ENCODE measurements at places on chromosomes 4 and X. TPM values are rescaled to one million over a fixed set of nuclear protein-coding genes. Genes with fewer than 3 reads are reported as not detected.

The MAB21L2 gene
- 0.47 TPM for polyA plus RNA-seq

The NEUROG2 gene
- not detected for polyA plus RNA-seq

The TMEM271 gene
- 0.60 TPM for polyA plus RNA-seq

The SMIM31 gene
- polyA plus RNA-seq, result not detected

The F8A1 gene
- polyA plus RNA-seq, result 47.6 TPM

The ARHGEF6 gene
- polyA plus RNA-seq, result 26.1 TPM

DNA sequence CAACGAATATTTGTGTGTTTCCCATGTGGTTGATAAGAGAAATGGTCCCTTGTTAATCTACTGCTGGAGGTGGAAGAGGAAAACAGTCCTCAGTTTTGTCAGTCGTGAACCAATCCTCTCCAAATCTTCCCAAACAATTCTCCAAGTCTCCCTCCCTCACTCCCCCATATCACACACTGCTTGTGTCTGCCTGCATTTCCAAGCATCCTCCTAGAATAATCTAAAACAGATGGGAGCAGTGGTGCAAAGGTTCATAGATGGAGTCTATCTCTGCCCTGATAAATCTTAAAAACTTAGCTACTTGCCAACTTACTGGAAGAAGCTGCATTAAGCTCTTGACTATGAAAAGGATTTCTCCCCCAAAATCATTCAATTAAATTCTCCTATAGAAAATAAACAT lies 43.7 kb upstream of the SH3KBP1 start:
- H3K27me3 ChIP-seq, result no peaks in the 10 kb centered on the region
- no peak overlapping the region for H3K27ac ChIP-seq
- no peak for DNase-seq
- no peak overlapping the region for H3K4me3 ChIP-seq

DNA sequence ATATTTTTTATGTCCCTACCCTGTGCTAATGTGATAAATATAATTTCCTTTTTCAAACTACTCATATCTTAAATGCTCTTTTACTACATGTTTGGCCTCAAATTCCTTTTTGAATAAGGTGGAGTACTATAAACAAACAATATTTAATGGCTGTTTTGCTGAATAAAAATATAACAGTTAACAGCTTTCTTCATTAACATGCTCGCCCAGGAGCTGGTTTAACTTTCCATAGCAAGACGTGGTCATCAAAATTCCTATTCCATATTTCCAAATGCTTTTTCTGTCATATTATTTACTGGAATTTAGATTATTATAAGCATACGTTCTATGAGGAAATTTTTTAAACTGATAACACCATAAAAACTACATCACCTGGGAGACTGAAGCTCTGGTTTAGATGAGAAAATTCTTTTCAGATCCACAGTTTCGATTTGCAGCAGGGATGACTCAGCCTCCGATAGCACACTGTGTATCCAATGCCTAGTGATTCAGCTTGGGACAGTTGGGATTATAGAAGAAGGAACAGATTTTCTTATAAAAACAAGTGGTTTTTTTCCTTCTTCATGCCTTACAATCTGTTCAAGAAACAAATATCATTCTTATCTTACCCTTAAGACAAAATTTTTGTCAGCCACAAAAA lies 129.1 kb downstream of the FBXO8 start:
- H3K4me1 ChIP-seq, result no peaks in the 10 kb centered on the region
- H3K4me3 ChIP-seq, result no peak overlapping the region
- H3K27ac ChIP-seq, result no peak overlapping the region
- peak; percentile 22 for DNase-seq
- H3K36me3 ChIP-seq, result no peaks in the 10 kb centered on the region

DNA sequence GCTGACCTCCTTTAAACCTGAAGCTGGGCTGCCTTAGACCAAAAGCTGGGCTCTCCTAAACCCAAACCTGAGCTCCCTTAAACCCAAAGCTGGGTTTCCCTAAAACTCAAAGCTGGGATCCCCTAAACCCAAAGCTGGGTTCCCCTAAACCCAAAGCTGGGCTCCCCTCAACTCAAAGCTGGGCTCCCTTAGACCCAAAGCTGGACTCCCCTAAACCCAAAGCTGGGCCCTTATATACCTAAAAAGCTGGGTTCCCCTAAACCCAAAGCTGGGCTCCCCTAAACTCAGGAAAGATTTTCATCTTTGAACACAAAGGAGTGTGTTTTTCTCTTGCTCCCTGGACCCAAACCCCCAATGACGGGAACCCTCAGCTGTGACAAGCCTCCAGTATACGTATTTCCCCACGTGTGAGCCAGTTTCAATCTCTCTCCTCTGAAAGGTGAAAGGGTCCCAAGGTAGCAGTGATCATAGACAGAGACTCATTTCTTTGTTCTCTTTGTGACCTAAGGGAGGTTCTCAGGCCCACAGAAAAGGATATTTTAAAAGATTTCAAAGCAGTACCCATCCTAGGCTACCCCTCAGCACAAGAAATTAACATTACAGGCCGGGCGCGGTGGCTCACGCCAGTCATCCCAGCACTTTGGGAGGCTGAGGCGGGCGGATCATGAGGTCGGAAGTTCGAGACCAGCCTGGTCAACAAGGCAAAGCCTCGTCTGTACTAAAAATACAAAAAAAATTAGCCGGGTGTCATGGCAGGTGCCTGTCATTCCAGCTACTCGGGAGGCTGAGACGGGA lies 31.3 kb upstream of the ASMTL start:
- H3K27ac ChIP-seq, result no peak overlapping the region
- no peaks in the 10 kb centered on the region for H3K27me3 ChIP-seq
- no peak overlapping the region for H3K4me3 ChIP-seq
- no peak for DNase-seq

GRCh38 chr4:133474501-133474900 lies 325.4 kb downstream of the PCDH10 start:
- no peak overlapping the region for H3K4me3 ChIP-seq
- no peak for DNase-seq
- H3K27me3 ChIP-seq, result no peaks in the 10 kb centered on the region
- H3K4me1 ChIP-seq, result no peaks in the 10 kb centered on the region
- no peaks in the 10 kb centered on the region for H3K36me3 ChIP-seq
- H3K27ac ChIP-seq, result no peak overlapping the region

DNA sequence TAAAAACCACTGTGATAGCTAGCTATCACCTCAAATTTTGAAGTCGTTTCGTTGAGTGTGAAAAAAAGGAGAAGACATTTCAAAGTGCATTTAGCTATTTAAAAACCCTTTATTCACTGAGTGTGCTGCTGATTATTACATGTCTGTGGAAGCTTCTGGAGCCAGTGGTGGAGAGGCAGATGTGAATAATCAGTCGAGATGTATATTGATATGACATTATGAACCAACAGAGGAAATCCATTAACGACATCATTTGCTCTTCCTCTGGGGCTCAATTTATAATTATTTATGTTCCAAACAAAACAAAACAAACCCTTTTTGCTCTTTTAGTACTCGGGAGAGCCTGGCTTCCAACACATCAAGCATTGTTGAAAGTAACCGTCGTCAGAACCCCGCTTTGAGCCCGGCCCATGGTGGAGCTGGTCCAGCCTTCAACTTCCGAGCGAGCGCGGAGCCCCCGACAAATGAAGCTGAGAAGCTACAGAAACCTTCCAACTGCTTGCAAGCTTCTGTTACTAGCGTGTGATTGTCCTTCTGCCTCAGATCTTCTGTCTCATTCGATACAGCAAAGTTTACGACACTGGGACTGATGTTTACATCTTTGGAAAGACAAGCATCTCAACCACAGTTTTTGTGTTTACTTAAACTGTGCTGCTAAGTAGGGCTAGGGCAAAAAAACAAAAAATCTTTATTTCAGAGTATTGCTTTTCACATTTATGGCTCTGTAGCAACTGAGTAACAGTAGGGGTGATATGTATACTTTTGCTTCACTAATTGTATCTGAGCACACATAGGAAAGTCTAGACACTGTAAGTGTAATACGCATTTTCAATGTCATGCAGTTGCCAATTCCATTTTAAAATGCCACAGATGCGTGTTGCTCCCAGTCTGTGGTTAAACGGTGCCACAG lies 111.9 kb downstream of the STOX2 start:
- H3K4me3 ChIP-seq, result no peak overlapping the region
- H3K27ac ChIP-seq, result no peak overlapping the region
- H3K36me3 ChIP-seq, result no peaks in the 10 kb centered on the region
- DNase-seq, result no peak
- H3K4me1 ChIP-seq, result no peaks in the 10 kb centered on the region

DNA sequence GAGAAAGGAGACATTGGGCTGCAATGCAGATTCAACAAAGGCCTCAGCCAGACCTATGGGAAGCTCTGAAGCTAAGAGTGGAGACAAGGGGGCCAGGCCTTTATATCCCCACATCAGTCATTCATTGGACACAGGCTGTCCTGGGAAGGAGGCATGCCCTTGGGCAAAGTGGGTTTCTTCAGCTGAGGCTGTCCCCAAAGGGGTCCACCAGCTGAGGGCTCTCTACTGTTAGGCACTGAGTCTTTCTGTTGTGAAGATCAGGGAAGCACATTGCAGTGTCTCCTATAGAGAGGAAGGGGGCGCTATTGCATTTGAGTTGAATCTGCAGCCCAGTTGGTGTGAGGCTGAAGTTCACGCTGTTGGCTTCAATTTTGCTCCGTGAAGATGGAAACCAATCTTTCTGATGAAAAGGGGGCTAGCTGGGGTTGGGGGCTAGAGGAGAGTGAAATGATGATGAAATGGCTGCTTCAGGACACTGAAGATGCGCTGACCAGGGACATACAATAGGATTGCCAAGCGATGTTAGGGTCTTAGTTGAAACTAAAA lies 48.0 kb downstream of the SLC25A5 start:
- H3K27ac ChIP-seq, result no peak overlapping the region
- no peaks in the 10 kb centered on the region for H3K4me1 ChIP-seq
- H3K4me3 ChIP-seq, result no peak overlapping the region
- H3K36me3 ChIP-seq, result no peaks in the 10 kb centered on the region
- DNase-seq, result peak; percentile 26
- no peaks in the 10 kb centered on the region for H3K27me3 ChIP-seq

- H3K27me3 ChIP-seq, result no peaks in the 10 kb centered on the region
- no peak overlapping the region for H3K4me3 ChIP-seq
- no peak for DNase-seq
Measured at GRCh38 chr4:118158763-118159375, 124.6 kb downstream of the NDST3 start.

- H3K36me3 ChIP-seq, result no peaks in the 10 kb centered on the region
- DNase-seq, result no peak
- peaks cover 26% of the 10 kb centered on the region for H3K4me1 ChIP-seq
- no peak overlapping the region for H3K27ac ChIP-seq
- no peaks in the 10 kb centered on the region for H3K27me3 ChIP-seq
Measured at GRCh38 chr4:94491322-94491721, 39.6 kb downstream of the PDLIM5 start.

- peak overlapping the region; percentile 55 for H3K27ac ChIP-seq
- H3K27me3 ChIP-seq, result no peaks in the 10 kb centered on the region
- peak overlapping the region; percentile 1 for H3K4me3 ChIP-seq
- peak; percentile 69 for DNase-seq
- H3K4me1 ChIP-seq, result peaks cover 31% of the 10 kb centered on the region
Measured at GRCh38 chr4:148444296-148445070, 2.3 kb upstream of the NR3C2 start.

- H3K4me3 ChIP-seq, result no peak overlapping the region
- no peaks in the 10 kb centered on the region for H3K27me3 ChIP-seq
- no peak for DNase-seq
- H3K36me3 ChIP-seq, result no peaks in the 10 kb centered on the region
Measured at GRCh38 chr4:72951628-72952027, 117.9 kb downstream of the COX18 start.

- no peak overlapping the region for H3K4me3 ChIP-seq
- no peaks in the 10 kb centered on the region for H3K36me3 ChIP-seq
- H3K27ac ChIP-seq, result no peak overlapping the region
- no peak for DNase-seq
- peaks cover 38% of the 10 kb centered on the region for H3K27me3 ChIP-seq
Measured at GRCh38 chr4:42398171-42398870, 1.0 kb downstream of the SHISA3 start.

- no peaks in the 10 kb centered on the region for H3K4me1 ChIP-seq
- DNase-seq, result no peak
- H3K4me3 ChIP-seq, result no peak overlapping the region
- H3K36me3 ChIP-seq, result no peaks in the 10 kb centered on the region
- no peak overlapping the region for H3K27ac ChIP-seq
Measured at GRCh38 chr4:169846396-169846795, 88.7 kb upstream of the HPF1 start.

DNA sequence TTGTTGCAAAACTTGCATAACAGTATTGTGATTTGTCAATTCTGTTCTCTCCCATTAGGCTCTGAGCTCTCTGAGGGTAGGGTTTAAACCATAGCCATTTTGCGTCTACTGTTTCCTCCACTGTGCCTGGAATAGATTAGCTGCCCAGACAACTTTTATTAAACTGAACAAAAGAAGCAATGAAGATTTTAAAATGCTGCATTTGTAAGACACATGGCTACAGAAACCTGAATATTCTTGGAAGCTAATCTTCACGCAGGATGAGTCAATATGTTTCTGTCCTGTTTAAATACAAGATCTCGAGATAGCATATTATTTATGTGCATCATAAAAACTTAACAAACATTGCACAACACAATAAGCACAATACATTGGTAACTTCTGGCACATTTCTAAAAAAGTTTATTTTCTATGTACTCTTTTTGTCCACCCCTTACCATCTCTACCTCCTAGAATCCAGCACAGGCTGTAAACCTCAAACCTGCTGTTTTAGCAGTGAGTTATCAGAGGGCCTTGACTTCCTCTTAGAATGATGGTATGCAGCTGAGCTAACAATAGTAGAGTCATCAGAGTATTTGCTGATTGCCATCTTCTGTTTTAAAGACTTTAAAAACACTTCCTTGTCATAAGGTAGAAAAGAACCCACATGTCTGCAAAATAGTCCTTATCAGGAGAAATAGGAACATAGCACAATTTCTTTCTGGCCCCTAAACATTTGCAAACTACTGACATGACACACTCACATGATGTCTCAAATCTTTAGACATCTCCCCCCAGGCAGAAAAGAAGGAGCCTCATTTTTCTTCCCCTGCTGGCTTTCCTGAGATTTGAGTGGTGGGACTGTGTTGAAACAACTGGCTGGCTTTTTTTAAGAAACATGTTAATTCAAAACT lies 10.6 kb upstream of the CCNG2 start:
- no peaks in the 10 kb centered on the region for H3K27me3 ChIP-seq
- H3K4me3 ChIP-seq, result no peak overlapping the region
- no peaks in the 10 kb centered on the region for H3K36me3 ChIP-seq
- DNase-seq, result no peak
- peaks cover 6% of the 10 kb centered on the region for H3K4me1 ChIP-seq
- no peak overlapping the region for H3K27ac ChIP-seq

DNA sequence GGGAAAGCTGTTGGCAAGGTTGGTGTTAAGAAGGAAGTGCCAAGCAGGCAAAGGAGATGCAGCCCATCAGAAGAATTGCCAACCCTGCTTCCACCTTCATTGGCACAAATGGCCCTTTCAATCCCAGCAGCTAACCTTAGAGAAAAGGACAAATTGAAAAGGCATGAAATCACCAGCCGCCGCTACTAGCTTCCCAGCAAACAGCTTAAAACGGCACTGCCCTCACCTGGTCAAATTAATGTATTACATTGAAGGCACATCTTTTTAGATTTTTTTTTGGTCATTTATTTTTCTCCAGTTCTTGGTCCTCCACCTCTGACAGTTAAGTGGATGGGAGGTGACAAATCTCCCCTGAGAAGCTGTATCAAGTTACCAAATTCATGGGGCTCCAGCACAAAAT lies 51.0 kb upstream of the NHSL2 start:
- H3K27me3 ChIP-seq, result peaks cover 28% of the 10 kb centered on the region
- no peak overlapping the region for H3K4me3 ChIP-seq
- no peaks in the 10 kb centered on the region for H3K4me1 ChIP-seq
- DNase-seq, result peak; percentile 53
- H3K36me3 ChIP-seq, result no peaks in the 10 kb centered on the region
